Stimulated activated CD4-positive, alpha-beta T cell treated with anti-CD3 and anti-CD28 coated beads, Interleukin-15, amount 100 ng/mL, for 1 hour (primary cell): ENCODE measurements at places on chromosomes 4 and X.

- DNase-seq: no peak
Measured at GRCh38 chrX:45601052-45601451, 400.4 kb upstream of the DIPK2B start.

DNA sequence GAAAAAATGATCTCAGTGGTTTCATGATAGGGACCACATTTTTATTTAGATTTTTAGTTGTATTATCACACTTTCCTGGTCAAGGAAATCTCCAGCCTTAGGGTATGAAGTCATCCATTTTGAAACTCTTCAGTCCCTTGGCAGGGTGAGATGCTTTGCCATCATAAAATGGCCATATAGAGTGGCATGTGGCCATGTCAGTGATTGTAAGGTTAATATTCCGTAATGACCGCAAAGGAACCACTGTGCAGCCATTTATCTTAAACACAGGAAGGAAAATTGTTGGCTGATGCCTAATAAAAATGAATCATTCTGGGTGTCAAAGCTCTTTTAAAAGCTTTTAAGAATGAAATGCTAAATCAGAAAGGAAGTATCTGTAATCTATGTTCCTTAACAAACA is 35.6 kb downstream of the COMMD8 start:
- no peak for DNase-seq

- DNase-seq: no peak
Measured at GRCh38 chrX:110145854-110146253, 142.9 kb downstream of the TMEM164 start.

GRCh38 chr4:4281787-4282186 is 8.2 kb downstream of the LYAR start:
- no peak for DNase-seq

GRCh38 chr4:188930822-188931221 is 791.6 kb downstream of the TRIML1 start:
- DNase-seq: no peak
